ENCODE measurements at places on chromosomes 16 and 17.
A peak's percentile ranks its signal among the peaks of the same experiment; 100 is the strongest.

DNA sequence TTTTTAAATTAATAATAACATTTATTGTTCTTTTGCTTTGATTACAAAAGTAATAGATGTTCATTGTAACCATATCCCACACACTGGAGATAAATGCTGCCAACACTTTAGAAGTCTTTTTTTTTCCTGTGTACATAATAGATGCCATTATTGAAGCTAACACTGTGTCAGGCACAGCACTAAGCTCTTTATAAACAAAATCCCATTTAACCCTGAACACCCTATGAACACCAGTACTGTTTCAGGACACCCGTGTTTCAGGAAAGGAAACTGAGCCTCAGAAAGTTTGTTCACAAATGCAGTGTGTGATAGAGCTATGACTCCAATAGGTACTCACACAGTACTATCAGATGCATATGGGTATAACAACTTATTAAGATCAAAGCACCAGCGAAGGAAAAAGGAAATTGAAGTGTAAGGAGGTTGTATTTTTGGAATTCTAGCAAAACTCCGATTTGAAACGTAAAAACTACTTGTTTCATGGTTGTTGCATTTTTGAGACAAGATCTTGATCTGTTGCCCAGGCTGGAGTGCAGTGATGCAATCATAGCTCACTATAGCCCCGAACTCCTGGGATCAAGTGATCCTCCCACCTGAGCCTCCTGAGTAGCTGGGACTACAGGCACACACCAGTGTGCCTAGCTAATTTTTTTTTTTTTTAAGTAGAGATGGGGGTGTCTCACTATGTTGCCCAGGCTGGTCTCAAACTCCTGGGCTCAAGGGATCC lies 2.0 kb upstream of the KIFC3 start:
- DNase-seq, result no peak

DNA sequence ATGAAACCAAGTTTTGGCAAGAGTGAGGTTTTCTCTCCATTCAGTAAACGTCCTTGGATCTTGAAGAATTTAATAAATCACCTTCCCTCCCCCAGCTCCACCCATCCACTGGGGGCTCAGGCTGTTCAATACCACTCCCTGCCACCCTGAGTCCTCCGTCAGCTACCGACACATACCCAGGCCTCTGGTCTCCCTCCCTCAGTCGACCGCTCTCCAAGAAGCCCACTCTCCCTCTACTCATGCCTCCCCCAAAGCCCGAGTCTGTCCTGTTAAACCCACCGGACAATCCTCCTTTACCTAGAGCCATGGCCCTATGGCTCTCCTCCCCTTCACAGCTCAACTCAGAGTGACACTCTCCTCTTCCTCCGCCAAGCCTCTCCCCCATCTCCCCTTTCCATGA lies 19.7 kb upstream of the SLC4A1 start:
- no peak for DNase-seq

DNA sequence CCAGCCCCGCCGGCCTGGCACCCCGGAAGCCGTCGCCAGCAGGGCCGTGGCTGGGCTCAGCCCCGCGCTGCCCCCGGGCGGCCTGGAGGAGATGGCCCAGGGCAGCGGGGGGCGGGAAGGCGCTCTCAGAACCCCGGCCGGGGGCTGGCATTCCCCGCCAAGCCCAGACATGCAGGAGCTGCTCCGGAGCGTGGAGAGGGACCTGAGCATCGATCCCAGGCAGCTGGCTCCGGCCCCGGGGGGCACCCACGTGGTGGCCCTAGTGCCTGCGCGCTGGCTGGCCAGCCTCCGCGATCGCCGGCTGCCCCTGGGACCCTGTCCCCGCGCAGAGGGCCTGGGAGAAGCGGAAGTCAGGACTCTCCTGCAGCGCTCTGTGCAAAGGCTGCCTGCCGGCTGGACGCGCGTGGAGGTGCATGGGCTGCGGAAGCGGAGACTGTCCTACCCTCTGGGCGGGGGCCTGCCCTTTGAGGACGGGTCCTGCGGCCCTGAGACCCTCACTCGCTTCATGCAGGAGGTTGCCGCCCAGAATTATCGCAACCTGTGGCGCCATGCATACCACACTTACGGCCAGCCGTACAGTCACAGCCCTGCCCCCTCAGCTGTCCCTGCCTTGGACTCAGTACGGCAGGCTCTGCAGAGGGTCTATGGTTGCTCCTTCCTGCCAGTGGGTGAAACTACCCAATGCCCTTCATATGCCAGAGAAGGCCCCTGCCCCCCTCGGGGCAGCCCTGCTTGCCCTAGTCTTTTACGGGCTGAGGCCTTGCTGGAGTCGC lies 551 bp downstream of the WDR81 start:
- no peak for DNase-seq

- DNase-seq, result no peak
These were observed 16.5 kb upstream of the SPNS3 start for GRCh38 chr17:4417129-4417667.

DNA sequence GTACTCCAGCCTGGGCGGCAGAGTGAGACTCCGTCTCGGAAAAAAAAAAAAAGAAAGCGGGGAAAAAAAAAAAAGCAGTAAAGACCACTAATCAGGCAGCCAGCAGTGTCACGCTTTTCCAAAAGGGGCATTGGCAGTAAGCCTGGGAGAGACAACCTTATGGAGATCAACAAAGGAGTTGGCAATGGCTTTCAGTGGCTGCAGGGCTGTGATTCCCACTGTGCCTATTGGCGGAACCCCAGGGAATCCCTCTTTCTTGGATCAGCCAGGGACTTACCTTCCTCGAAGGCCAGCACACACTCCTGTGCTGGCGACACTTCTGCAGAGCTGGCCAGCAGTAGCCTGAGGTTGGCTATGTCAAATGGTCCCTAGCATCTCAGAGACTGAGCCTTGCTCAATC lies 43.2 kb upstream of the ZFHX3 start:
- DNase-seq, result no peak

- DNase-seq, result no peak
These were observed 129.7 kb downstream of the MSI2 start for GRCh38 chr17:57385975-57386374.

DNA sequence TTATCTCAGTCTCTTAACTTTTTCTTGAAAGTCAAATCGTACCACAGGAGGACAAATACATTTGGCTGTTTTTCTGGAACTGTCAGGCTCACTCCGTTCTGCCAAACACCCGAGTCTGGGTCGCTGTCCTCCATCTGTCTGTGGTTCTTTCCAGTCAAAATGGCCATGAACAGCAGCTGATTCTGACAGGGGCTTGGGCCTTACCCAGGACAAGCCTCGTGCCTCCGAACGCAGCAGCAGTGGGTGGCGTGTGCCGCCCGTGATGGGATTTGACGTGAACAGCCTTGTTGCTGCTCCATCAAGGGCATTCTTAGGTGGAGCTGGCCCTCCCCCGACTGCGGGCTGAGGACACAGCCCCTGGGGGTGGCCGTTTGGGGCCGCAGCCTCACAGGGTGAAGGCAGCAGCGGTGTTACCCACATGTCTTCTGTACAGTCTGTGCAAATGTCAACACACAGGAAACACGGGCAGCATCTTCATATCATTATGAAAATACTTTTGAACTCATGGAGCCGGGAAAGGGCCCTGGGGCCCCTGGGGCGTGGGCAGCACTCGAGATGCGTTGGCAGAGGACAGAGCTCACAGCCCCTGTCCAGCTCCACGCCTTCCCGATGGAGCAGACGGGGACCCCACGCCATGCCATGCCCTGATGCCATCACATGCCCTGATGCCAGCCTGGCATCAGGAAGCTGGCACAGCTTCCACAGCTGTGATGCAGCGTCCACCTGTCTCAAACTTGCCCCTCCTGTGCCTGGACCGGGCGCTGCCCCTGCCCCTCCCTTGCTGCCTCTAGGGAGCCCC lies 8.6 kb upstream of the ACSF3 start:
- no peak for DNase-seq

DNA sequence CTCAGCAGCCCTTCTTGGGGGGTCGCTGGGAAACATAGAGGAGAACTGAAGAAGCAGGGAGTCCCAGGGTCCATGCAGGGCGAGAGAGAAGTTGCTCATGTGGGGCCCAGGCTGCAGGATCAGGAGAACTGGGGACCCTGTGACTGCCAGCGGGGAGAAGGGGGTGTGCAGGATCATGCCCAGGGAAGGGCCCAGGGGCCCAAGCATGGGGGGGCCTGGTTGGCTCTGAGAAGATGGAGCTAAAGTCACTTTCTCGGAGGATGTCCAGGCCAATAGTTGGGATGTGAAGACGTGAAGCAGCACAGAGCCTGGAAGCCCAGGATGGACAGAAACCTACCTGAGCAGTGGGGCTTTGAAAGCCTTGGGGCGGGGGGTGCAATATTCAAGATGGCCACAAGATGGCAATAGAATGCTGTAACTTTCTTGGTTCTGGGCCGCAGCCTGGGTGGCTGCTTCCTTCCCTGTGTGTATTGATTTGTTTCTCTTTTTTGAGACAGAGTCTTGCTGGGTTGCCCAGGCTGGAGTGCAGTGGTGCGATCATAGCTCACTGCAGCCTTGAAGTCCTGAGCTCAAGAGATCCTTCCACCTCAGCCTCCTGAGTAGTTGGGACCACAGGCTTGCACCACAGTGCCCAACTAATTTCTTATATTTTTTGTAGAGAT lies 3.4 kb downstream of the STH start:
- peak; percentile 46 for DNase-seq

DNA sequence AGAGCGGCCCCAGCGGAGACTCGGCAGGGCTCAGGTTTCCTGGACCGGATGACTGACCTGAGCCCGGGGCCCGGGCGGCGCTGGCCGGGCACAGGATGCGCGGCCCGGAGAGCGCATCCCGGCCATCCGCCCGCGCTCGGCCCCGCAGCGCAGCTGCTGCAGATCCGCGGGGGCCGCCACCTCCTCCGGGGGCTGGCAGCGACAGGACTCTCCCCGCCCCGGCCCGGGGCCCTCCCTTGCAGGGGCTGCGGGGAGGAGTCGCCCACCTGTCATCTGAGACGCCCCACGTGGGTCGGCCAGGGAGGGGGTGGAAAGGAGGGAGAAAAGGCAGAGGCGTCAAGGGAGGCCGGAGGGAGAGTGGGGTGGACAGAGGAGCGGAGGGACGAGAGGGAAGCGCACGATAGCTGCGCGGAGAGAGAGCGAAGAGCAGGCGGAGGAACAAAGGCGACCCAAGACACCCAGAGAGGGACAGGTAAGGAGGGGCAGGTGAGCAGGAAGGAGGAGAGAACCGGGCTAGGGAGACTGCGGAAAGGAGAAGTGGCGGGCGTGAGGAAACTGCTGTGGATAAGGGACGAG lies 471 bp upstream of the PRKAR1A start:
- DNase-seq, result peak; percentile 47

- DNase-seq, result no peak
These were observed 8.7 kb downstream of the POLR2C start for GRCh38 chr16:57471209-57471608.

DNA sequence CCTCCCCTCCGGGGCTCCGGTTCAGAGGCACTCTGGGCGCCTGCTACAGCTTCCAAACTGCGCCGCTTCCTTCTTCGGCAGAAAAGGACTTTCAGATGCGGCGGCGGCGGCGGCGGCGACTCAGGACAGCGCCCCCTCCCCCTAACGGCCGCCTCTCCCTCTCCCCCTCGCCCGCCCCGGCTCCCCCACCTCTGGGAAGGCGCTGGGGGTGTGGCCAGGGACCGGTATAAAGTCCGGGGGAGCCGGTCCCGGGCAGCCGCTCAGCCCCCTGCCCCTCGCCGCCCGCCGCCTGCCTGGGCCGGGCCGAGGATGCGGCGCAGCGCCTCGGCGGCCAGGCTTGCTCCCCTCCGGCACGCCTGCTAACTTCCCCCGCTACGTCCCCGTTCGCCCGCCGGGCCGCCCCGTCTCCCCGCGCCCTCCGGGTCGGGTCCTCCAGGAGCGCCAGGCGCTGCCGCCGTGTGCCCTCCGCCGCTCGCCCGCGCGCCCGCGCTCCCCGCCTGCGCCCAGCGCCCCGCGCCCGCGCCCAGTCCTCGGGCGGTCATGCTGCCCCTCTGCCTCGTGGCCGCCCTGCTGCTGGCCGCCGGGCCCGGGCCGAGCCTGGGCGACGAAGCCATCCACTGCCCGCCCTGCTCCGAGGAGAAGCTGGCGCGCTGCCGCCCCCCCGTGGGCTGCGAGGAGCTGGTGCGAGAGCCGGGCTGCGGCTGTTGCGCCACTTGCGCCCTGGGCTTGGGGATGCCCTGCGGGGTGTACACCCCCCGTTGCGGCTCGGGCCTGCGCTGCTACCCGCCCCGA lies at the start of gene IGFBP4:
Gene IGFBP4 (plus strand): TSS at position 255 of the 792 bp plus-strand sequence. CDS start 286 bp downstream, at position 541.
- DNase-seq, result peak; percentile 59

DNA sequence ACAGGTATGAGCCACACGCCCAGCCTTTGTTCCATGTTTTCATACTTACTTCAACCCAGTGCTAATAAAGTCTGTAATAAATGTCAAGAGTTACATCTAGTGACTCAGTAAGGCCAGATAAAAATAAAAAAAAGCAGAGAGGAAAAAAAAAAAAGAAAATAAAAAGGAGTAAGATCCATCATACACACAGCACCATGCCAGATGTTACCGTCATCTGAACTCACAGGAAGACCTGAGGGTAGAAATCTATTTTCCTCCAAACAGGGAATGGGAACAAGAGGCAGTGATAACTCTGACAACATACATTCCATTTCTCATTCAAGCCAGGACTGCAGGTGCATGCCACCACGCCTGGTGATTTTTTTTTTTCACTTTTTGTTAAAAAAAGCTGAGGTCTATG lies 20.7 kb downstream of the CRK start:
- DNase-seq, result no peak

DNA sequence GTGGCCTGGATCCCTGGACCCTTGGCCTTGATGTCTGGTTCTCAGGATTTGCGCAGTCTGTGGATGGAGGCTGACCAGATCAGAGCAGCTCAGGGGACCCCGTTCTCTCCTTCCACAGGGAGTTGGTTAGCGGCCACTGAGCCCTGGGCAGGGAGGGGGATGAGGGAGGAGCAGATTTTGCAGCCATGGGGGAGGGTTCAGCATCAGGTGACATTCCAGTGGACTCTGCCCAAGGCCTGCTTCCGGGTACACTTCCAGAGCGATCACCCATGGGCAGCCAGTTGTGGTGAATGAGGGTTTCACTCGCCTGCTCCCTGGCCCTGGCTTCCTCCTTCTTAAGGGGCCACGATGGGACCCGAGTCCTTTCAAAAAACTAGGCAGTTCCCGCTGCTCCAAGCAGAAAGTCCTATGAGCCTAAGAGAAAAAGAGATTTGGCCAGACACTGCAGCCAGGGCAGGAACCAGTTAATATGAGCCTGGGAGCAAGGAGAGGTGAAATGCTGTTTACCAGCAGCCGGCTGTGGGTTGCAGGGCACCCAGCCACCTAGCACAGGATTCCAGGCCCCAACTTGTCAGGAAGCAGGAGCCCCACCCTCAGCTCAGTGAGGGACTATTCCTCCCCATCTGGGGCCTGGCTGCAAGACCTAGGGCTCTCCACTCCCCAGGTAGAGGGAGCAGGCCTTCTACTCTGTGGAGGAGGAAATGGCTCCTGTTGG lies 4.7 kb upstream of the GPRC5C start:
- DNase-seq, result no peak

GRCh38 chr16:84782846-84783245 lies 36.9 kb upstream of the CRISPLD2 start:
- DNase-seq, result no peak

- DNase-seq, result no peak
These were observed 128.2 kb downstream of the CLEC16A start for GRCh38 chr16:11072420-11073153.

GRCh38 chr17:67656494-67657203 lies 61.1 kb upstream of the NOL11 start:
- DNase-seq, result no peak

DNA sequence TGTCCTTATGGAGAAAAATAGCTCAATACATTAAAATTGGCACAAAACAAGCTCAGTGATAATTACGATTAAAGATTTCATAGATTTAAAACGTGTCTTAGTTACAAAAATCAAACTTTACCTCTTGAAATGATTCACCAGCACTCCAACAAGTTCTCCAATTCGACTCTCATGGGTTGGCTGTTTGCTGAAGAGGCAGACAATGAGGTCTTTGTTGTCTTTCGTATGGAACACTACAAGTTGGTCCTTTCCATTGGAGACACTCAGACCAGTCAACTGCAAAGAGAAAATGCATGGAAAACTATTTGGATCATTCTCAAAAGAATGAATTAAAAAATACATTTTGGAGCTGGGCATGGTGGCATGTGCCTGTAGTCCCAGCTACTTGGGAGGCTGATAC lies 118.2 kb downstream of the CDK5R1 start:
- no peak for DNase-seq
